CD4-positive, alpha-beta T cell treated with Interleukin-15 for 1 hour (primary cell): ENCODE measurements at places on chromosomes 2 and 18.
A peak's percentile ranks its signal among the peaks of the same experiment; 100 is the strongest.

DNA sequence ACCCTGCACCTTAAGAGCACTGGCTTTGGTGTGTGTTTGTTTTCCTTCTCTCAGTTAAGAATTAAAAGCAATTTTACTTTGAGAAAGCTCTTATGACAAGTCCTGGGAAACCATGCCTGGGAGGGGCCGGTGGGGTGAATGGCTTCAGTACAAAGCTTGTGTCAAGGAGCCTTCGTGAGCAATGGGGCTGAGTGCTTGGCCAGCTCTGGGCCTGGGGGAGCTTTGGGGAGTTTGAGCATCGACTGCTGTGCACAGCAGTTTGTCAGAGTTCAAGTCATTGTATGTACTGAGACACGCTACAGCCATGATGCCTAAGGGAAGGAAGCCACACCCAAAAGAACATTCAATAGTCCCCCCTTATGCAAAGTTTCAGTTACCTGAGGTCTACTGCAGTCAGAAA lies 75.8 kb downstream of the ARHGEF4 start:
- no peak for DNase-seq

DNA sequence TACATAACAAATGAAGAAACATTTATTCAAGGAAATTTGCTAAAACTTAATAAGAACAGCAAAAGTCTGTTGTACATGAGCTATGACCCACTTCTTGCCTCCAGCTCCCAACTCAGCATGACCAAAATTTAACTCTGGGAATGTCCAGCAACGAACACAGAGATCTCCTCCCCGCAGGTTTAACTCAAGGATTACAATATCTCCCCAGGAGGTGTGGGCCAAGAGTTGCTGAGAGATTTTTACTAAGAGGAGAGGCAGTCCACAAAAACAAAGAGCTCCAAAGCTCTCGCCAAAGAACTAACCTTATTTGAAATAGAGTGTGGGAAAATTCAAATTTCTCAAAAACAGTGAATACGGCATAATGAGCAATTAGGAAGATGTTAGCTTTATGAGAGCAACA lies 318.5 kb downstream of the GRB14 start:
- DNase-seq = no peak

DNA sequence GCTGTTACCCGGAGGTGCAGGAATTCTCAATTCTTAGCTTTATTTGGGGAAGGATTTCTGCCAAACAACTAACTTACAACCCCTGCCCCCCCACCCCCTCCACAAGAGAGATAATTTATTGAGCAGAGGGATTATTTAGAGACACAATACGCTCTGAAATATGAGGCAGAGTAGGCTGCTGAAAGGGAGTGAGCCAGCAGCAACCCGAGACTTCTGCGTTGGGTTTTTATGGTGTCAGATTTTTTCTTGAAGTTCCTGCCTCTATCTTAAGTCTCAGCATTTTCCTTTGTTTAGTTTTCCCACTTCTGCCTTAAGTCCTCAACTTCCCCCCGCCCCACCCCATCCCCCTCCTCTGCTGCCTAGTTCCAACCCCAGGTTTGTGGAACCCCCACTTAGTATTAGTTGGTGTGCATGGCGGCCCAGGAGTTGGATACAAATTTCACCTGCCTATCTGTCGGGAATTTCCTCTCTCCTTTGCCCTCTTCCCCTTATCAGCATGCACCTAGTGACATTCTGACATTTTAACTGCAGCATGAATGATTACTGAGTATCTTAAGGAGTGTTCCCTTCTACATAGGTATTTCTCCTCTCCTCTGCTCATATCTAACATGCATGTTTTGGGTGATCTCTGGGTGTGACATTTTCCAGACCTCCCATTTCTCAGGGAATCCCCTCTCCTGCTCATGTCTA lies 1635.9 kb upstream of the LRRTM1 start:
- DNase-seq = no peak

DNA sequence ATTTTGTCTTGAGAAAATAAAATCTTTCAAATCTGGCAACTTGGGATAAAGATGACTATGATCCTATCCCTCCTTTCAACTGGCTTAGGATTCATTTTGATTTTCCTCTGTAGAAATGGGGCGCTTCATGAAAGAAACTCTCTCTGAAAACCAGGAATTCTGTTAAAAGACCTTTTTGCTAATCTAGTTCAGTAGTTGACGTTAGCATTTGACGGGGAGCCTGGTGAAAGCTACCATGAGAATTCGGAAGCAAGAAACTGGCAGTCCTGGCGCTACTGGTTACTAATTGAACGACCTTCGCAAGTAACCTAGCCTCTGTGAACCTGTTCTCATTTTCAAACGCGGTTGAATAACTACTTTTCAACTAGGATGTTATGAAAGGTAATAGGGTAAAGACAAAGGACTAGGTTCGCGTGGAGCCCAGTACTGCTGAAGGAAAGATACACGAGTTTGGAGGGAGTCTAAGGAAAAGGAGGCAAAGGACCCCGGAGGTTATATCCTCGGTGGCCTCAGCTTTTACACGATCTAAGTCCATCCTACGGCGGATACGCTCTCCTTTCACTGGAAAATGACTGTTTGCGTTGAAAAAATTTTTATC lies 604 bp upstream of the STK11IP start:
- DNase-seq = no peak

- no peak for DNase-seq
Observed at GRCh38 chr2:118913131-118913802, 28.7 kb upstream of the MARCO start.

DNA sequence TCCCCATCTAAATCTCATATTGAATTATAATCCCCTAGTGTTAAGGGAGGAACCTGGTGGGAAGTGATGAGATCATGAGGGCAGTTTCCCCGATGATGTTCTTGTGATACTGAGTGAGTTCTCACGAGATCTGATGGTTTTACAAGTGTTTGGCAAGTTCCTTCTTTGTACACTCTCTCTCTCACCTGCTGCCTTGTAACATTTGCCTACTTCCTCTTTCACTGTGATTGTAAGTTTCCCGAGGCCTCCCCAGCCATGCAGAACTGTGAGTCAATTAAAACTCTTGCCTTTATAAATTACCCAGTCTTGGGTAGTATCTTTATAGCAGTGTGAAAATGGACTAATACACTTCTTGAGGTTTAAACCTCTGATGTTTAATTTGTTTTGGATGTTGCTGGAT lies 177.5 kb downstream of the CD8B2 start:
- DNase-seq = no peak

DNA sequence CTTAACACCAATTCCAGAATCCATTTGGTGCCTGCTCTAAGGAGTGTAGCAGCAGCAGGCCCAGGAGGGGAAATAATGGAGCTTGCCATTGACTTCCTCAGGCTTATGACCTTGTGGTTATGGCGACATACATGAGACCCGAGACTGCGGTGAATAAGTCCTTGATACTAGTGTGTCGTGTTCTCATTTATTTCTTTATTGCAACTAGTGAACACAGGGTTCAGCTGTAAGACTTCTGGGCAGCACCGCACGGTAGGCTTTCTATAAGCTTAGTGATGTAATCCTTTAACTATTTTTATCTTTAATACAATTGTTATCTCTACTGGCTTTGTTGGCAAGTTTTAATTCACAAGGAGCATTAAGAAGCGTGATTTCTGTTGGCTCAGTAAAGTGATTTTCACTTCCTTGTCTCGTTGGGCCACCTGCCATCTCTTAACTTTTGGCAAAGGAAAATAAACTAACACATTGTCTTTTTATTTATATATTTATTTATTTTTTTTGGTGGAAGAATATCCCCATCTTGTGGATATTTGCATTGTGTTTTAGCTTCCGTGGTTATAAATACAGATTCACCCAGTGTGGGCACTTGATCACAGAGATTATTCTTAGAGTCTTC lies 139.8 kb downstream of the LTBP1 start:
- DNase-seq = no peak

- DNase-seq = peak; percentile 9
Observed at GRCh38 chr2:239587841-239588240, 187.0 kb upstream of the HDAC4 start.

GRCh38 chr2:240438810-240439697 lies 3.6 kb downstream of the GPC1 start:
- DNase-seq = no peak

GRCh38 chr18:3012136-3013023 lies 564 bp downstream of the LPIN2 start:
- peak; percentile 57 for DNase-seq

- DNase-seq = peak; percentile 83
Observed at GRCh38 chr2:190408538-190409271, 550 bp downstream of the MFSD6 start.

- DNase-seq = no peak
Observed at GRCh38 chr2:20371323-20372025, 20.8 kb upstream of the PUM2 start.

- DNase-seq = no peak
Observed at GRCh38 chr2:112812318-112813267, 24.0 kb downstream of the IL1B start.

DNA sequence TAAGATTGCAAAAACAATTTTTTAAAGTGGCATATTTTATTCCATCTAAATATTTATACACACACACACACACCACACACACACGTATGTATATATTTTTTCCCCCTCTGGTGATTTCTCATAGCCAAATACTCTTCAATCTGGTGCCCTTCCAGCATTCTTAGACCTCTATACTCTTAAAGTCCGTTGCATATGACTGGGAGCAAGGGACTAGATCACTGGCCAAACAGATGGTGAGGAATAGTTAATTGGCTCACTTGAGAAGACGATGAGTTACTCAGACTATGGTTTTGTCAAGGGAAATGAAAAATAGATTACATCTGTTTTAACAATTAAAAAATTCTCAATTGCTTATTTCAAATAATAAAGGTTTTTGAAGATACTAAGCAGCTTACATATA lies 512.5 kb upstream of the LRRTM4 start:
- no peak for DNase-seq

DNA sequence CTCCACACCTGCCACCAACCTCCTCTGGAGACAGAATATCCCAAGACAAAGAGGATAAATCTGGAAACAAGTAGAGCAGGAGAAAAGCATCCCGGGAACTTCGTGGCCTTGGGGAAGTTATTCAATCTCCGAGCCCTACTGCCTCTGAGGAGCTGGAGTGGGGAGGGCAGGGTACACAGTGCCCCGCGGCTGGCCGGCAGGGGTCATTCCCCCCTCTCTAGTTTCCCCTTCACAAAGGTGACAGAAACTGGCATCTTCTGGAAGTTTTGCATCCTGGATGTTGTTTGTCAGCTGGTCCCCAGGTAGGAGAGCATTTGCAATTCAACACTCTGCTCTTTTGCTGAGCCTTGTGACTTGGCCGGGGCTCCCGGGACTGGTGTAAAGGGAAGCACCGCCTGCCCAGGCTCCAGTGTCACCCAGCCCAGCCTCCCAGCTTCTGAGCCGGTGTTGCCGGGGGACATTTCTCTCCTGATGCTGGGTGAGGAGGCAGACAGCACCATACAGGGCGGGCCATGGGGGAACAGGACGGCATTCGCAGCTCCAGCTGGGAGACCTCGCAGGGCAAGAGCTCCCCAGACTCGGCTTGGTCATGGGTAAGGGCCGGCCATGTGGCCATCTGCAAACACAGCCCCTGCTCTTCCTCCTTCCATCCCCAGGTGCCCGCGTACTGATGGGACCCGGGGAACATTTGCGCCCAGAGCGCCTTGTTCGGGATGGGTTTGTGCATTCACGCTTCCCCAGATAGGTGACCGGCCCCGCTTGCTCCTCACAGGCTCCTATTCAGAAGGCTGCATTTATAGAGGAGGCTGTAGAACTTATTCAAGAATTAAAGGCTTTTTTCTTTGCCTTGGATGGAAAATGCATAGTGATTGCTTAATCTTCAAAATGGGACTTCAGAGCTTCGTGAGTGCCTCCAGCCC lies 7.4 kb upstream of the NTSR2 start:
- DNase-seq = no peak

- no peak for DNase-seq
Observed at GRCh38 chr18:28712796-28713425, 536.0 kb upstream of the CDH2 start.

DNA sequence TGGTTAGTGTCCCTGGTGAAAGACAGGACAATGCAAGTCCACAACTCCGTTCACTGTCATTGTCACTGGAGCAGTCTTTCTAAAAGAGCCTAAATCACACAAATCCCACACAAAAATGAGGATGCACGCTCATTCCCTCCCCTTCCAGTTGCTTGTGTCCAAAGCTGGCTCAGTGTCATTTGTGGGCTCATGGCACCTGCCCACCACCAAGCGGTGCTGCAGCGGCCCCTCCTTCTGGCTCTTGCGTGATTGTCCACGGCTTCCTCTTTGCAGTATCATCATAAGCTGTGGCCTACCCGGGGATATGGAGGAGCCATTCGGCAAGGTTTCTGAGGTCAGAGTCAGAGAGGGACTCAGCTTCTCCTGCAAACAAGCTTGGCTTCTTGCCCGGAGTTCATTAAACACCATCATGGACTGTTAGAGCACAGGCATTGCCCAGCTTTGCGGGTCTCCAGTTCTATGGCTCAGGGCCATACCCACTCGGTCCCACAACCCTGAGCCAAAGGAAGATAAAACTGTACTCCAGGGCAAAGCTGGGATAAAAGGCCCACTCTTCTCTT lies 179.4 kb upstream of the AGAP1 start:
- no peak for DNase-seq

GRCh38 chr2:162060532-162060931 lies 13.5 kb downstream of the DPP4 start:
- no peak for DNase-seq

DNA sequence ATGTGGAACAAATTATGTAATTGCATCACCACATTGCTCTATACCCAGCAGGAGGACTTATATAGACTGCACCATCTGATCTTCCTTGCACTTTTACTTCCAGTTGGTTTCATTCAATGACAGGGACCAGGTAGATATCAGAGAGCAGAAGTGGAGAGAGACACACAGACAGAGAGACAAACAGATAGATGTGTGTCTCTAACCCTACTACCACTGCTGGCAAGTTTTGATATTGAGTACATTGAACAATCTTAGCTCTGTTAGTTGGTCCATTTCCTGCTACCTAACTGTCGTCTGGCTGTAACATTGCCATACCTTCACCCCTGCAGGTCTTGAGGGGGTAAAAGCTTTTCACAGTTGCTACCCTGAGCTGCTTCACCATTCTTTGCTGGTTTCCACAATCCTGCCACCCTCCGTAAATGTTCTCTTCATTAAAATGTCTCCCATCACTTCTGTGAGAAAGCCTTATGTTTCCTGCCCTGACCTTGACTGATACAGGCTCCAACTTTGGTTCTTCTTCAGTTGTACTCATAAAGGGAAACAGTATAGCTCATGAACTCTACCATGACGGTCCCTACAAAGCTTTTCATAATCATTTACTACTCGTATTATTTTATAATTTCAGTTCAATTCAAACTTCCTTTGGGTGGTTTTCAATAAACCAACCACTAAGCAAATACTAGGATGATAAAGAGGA lies 62.3 kb upstream of the ITGA4 start:
- no peak for DNase-seq

DNA sequence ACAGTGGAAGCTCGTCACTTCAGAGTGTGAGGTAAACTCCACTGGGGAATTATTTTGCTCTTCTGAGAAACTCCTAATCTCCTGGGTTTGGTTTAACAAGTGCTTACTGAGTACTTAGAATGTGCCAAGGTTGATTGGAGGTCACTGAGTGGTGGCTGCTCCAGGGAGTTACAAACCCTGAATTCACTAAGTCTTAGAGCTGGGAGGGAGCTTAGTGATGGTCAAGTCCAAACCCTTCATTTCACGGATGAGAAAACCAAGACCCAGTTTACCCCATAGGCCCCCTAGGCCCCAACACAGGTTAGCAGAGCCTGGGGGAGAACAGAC lies 52.0 kb downstream of the SLC4A5 start:
- DNase-seq = no peak
